AG09309 (cell line): ENCODE measurements at places on chromosomes 12 and 14.

- no peak for DNase-seq
These were observed 153.0 kb downstream of the PCNX1 start for GRCh38 chr14:71060274-71060673.

DNA sequence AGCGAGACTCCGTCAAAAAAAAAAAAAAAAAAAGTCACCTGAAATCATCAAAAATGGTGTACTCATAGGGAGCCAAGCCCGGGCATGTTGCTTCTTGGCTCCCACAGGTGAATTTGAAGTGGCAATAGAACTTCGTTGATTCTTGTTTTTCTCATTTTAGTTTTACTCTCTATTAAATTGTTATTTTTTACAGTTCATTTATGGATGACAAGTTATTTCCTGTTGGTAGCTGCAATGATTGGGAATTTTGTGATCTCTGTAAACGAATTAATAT, 1.3 kb downstream of the TM7SF3 start:
- no peak for DNase-seq

- no peak for DNase-seq
These were observed 23.5 kb downstream of the CALCOCO1 start for GRCh38 chr12:53703756-53704155.

- DNase-seq = no peak
These were observed 15.3 kb upstream of the BCL7A start for GRCh38 chr12:122006186-122006926.

- DNase-seq = no peak
These were observed 38.1 kb upstream of the C12orf50 start for GRCh38 chr12:88067301-88067700.

DNA sequence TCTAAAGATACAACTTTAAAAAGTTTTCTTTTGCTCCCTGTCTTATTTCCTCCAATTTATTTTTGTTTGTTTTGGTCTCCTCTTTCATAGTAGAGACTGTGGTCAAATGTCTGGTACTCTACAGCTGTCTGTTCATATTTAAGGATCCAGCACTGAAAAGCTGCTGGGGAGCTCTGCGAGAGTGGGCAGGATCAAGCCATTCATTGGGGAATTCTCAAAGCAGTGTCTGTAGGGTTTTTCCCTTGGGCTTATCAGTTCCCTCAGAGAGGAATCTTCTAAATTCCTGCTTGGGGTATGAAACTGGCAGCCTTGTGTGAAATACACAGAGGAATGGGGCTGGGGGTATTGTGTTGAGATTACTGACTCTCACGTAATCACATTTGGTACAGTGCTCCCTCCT, 52.3 kb downstream of the FNTB start:
- DNase-seq = no peak

DNA sequence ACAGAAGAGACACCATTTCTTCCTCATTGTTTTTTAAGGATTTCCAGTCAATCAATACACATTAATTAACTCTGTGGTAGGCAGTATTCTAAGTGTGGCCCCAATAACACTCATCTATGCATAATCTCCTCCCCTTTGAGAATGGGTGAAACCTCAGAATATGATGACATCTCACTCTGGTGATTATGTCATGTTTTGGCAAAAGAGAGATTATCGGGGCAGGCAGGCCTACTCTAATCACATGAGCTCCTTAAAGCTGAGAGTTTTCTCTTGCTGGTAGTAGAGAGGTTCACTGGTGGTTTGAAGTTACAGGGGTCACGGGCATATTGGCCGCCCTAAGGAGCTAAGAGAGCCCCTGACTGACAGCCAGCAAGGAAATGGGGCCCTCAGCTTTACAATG, 7.1 kb upstream of the LGMN start:
- DNase-seq = no peak

DNA sequence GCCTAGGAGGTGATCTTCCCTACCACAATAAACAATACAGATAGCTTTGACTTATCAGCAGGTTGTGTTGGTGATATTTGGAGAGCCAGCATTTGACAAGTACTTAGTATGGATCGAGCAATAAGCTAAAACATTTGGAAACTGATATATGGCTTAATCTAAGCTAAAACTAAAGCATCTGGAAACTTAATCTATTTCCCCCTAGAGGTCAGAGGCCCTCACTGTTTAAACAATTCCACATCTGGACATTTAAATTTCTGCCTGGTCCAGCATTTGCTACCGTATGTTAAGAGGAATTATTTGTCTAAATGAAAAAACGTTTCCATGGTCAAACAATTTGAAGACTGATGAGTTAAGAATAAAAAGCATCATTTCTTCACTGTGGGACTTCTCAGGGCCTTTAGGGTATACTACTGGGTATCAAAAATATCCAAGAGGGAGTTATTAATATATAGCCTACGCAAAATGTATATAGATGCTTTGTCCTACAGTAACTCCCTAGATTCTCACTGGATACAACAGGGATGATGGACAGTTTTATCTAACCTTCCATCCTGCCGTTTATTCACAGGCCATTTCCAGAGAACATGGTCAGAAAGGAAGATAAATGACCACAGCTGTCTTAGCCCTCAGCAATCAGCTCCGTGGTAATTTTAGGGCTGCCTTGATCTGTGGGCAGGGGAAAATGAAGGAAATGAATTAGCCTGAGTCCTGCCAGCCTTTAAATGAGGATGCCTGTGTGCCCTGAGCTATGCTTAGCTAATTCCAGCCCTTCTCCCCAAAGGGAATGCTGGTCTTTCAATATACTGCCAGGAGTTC, 135.4 kb upstream of the NUDT4 start:
- DNase-seq = no peak

DNA sequence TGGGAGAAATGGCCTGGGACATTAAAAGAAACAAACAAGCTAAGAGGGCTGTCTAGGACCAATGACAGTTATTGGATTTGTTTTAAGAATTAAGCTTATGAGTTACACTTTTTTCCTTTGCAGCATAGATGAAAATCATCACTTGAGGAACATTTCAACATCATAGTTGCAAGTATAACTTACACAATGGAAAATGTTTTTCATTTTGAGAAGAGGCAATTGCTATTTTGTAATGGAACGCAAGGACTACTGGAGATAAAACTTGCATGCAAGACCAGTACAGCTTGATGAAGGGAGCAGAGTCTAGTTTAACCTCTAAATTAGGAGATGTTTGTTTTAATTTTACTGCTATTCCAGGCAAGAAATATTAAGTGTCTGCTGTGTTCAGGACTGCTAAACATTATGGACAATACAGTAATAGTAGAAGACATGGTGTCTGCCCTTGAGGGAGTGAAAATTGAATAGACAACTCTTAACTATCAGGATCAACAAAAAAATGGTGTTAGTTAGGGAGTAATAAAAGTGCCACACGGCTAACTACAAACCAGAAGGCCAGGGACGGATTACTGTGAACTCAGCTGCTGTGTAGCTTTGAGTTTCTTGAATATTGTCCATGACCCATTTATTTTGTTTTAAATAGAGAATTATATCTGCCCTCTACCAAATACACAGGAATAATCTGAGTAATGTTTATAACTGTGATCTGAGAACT, 374.5 kb downstream of the RAD51B start:
- DNase-seq = no peak

DNA sequence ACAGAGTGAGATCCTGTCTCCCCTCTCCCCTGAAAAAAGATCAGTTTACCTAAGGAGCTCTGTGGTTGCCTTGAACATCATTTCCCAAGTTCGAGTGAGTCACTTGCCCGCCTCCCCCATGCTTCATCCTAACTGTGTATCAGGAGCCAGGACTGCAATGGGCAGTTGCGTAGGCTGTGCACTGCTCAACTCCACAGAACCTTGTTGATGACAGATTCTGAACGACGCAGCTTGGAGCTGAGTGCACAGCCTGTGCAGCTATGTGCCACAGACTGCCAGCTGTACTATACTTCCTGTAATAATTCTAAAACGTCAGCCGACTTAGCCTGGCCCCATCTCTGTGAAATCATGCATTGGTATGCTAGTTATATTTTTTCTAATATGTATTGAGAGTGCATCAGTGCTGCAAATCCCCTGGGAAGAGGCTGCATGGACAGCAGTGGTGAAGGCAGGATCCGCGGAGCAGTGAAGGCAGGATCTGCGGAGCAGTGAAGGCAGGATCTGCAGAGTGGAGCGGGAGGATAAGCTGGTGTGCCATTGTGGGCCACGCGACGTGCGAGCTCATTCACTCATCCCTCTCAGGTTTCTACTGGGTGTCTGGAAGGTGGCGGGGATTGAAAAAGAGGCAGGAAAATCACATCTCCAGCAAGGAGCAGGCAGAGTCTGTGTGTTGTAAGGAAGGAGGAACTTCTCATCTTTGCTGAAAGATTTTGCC, 80.8 kb downstream of the GALNT9 start:
- no peak for DNase-seq

DNA sequence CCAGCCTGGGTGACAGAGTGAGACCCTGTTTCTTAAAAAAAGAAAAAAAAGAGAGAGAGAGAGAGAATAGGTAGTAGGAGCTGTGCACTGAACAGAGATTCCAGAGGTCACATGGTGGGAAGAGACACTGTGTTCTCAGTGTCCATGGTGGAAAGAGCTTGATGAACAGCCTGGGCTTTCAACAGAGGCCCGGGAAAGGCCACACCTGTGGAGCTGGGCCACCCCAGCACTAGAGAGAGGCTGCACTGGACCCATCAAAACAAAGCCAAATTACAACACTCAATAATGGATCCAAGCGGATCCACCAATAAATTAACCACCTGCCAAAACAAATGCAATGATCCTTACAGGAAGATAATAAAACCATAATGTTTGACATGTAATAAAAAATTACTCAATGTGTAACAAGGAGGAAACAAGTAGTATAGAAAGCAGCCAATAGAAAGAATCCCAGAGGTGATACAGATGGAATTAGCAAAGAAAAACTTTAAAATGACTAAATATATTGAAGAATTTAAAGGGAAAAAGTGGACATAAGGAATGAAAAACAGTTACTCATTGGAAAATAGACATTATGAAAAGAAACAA, 44.8 kb upstream of the BCL2L14 start:
- DNase-seq = no peak

GRCh38 chr14:57847096-57847495, 18.8 kb downstream of the SLC35F4 start:
- peak; percentile 67 for DNase-seq

GRCh38 chr14:92650581-92651105, 97.8 kb downstream of the LGMN start:
- DNase-seq = no peak

- no peak for DNase-seq
These were observed 971.7 kb downstream of the FSCB start for GRCh38 chr14:43535231-43535838.

DNA sequence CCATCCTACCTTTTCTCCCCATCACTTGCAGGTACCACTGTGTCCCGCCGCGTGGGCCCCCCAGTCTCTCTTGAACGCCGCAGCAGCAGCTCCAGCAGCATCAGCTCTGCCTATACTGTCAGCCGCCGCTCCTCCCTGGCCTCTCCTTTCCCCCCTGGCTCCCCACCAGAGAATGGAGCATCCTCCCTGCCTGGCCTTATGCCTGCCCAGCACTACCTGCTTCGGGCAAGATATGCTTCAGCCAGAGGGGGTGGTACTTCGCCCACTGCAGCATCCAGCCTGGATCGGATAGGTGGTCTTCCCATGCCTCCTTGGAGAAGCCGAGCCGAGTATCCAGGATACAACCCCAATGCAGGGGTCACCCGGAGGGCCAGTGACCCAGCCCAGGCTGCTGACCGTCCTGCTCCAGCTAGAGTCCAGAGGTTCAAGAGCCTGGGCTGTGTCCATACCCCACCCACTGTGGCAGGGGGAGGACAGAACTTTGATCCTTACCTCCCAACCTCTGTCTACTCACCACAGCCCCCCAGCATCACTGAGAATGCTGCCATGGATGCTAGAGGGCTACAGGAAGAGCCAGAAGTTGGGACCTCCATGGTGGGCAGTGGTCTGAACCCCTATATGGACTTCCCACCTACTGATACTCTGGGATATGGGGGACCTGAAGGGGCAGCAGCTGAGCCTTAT, 9.2 kb downstream of the ARHGAP9 start:
- no peak for DNase-seq
